Activated CD4-positive, alpha-beta T cell treated with anti-CD3 and anti-CD28 coated beads for 36 hours (primary cell): ENCODE measurements at places on chromosomes 12 and 14. TPM values are rescaled to one million over a fixed set of nuclear protein-coding genes. Genes with fewer than 3 reads are reported as not detected.

The KLHL33 gene
- total RNA-seq = 0.05 TPM

The RDH5 gene
- 9.6 TPM for total RNA-seq

The TCL1B gene
- not detected for total RNA-seq

The SLC7A8 gene
- 0.89 TPM for total RNA-seq

The IL26 gene
- 1.1 TPM for total RNA-seq

The ACSM4 gene
- total RNA-seq = not detected

The TMEM229B gene
- total RNA-seq = 1.5 TPM

The SPIC gene
- not detected for total RNA-seq
